ENCODE measurements at places on chromosomes 1 and 21.

GRCh38 chr1:44862829-44863401, 19.9 kb upstream of the PTCH2 start:
- DNase-seq = no peak

DNA sequence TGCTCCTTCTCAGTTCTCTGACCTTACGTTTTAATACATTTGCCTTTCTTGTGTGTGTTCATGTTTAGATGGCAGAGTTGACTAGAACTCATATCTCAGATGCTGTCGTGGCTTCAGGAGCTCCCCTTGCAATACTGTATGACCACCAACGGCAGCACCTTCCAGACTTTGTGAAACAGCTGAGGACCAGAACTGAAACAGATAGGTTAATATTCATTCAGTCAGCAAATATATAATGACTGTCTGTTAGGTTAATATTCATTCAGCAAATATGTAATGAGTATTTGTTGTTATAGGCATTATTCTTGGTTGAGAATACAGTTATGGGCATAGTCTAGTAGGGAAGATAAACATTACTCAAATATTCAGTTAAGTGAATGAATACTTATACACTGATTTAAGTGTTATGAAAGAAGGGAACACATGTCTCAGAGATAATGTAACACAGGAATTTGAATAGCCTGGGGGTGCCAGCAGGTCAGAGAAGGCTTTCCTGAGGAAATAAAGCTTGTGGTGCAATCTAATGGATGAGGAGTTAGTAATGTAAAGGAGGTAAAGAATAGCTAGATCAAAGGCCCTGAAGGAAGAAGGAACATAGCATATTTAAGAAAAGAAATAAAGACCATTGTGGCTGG, 88.5 kb downstream of the CEP350 start:
- DNase-seq = no peak

DNA sequence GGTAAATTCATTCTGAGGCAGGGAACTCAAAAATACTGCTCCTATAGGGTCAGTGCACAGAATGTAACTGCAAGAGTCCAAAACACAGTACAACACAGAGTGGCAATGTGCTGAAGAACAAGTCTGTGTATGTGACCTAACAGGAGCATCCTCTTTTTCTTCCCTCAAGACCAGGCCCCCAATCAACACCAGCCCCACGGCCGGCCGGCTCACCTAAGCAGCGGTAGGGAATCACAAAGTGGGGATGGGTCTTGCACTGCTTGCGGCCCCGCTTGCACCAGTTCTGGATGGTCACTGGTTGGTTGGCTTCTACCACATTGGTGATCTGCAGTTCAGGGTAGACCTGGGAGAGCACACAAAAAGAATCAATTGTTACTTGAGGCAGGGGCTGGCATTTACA, 80.8 kb downstream of the APP start:
- DNase-seq = no peak

GRCh38 chr1:15797614-15798390, 9.6 kb downstream of the UQCRHL start:
- no peak for DNase-seq

DNA sequence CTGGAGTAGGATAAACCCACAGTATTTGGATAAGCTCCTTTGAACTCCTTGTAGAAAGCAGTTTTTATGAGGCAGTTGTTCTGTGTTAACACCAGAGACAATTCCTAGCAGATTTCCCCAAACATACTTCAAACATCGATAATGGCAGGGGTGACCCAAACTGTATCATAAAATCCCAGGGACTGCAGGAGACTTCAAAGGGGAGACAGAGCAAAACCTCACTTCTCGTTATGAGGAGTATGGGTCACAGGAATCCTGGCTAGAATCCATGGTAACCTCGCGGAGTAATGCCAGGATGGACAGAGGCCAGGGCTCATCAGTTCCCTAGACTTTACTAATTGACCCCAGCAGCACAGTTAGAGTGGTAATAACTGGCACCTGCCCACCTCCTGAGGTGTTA, 148.0 kb downstream of the DHRS3 start:
- no peak for DNase-seq

- no peak for DNase-seq
These were observed 94.3 kb downstream of the PSMG1 start for GRCh38 chr21:39088831-39089380.

DNA sequence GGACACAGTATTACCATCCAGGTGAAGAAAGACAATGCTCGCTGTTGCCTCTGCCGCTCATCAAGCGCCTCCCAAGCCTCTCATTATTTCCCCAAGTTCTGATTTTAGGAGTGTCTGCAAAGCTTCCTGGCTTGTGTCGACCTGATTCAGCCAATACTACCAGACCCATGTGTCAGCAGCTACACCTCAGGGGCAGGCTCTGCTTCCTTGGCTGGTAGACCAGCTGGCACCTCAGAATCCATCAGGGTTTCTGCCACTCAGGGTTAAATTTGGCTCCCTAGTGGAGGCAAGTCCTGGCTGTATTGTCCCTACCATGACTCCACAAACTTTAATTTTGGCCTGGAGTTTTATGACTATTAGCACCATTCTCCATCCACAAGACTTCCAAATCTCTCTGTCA, 35.4 kb downstream of the SUSD4 start:
- DNase-seq = no peak

DNA sequence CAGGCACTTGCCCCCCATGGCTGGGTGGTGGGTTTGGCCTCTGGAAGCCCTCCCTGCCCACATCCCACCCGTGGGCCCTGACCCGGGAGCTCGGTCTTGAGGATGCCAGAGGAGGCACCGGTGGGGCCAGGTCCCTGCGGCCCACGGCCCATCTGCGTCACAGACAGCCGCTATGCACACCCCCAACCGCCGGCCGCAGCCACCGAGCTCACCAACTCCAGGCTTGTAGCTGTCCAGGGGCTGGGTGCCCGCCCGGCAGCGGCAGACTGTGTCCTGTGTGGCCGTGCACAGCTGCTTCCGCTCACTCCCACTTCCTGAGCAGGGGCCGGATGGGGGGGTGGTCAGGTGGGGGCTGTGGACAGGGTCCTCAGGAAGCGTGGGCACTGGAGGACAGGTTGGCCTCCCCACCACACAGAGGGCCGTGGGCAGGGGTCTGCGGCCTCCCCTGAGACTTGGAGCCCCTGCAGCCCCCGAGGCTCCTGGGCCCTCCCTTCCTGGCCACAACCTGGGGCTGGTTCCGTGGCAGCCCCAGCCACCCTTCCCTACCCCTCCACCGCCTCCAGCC, 1.1 kb downstream of the TNFRSF4 start:
- DNase-seq = no peak

GRCh38 chr1:70264839-70265238, 43.7 kb downstream of the SRSF11 start:
- no peak for DNase-seq

- DNase-seq = no peak
These were observed 29.9 kb downstream of the PSMG1 start for GRCh38 chr21:39153373-39153772.
